T-cell (primary cell): ENCODE measurements at places on chromosomes 12 and 14. TPM values are rescaled to one million over a fixed set of nuclear protein-coding genes. Genes with fewer than 3 reads are reported as not detected.
A peak's percentile ranks its signal among the peaks of the same experiment; 100 is the strongest.

Gene LRIG3
- 0.12 TPM for total RNA-seq

- DNase-seq = no peak
- no peak overlapping the region for H3K27ac ChIP-seq
- H3K4me3 ChIP-seq = no peak overlapping the region
- H3K27me3 ChIP-seq = no peaks in the 10 kb centered on the region
Observed at GRCh38 chr14:76531821-76532318, 155.9 kb downstream of the ESRRB start.

Gene KRT71
- not detected for total RNA-seq

GRCh38 chr12:57808351-57808750 lies 10.2 kb downstream of the AVIL start:
- H3K4me1 ChIP-seq = no peaks in the 10 kb centered on the region
- H3K27me3 ChIP-seq = no peaks in the 10 kb centered on the region
- H3K4me3 ChIP-seq = no peak overlapping the region

GRCh38 chr14:77276295-77276935 lies 5.4 kb upstream of the NGB start:
- H3K4me1 ChIP-seq = no peaks in the 10 kb centered on the region
- no peak overlapping the region for H3K27ac ChIP-seq
- no peak for DNase-seq
- H3K36me3 ChIP-seq = peaks cover 2% of the 10 kb centered on the region
- no peak overlapping the region for H3K4me3 ChIP-seq

Gene FOXN4
- total RNA-seq = not detected

GRCh38 chr12:132284071-132284826 lies 45.1 kb downstream of the GALNT9 start:
- no peaks in the 10 kb centered on the region for H3K36me3 ChIP-seq
- no peak overlapping the region for H3K27ac ChIP-seq
- peaks cover 12% of the 10 kb centered on the region for H3K4me1 ChIP-seq

- peaks cover 14% of the 10 kb centered on the region for H3K27me3 ChIP-seq
- H3K27ac ChIP-seq = no peak overlapping the region
- peaks cover 6% of the 10 kb centered on the region for H3K4me1 ChIP-seq
- H3K4me3 ChIP-seq = peak overlapping the region; percentile 59
- peak; percentile 22 for DNase-seq
Observed at GRCh38 chr12:7439579-7440505, 4.1 kb downstream of the CD163L1 start.

DNA sequence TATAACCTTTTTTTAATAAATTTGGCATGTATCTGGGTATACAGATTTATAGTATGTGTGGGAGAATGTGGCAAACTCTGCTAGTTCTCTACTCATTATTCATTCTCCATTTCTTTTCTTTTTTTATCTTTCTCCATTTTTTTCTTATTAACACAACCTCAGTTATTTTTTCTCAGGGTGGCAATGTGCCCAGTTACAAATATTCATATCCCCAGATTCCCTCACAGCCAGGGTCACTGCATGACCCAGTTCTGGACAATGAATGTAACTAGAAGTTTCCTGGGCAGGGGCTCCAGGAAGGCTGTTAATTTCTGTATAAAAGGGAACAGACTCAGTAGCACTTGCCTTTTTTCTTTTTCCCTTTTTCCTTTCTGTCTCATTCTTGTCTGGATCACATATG lies 95.6 kb downstream of the VCPKMT start:
- H3K4me1 ChIP-seq = peaks cover 2% of the 10 kb centered on the region
- no peak overlapping the region for H3K27ac ChIP-seq
- H3K36me3 ChIP-seq = no peaks in the 10 kb centered on the region
- DNase-seq = no peak

Gene LALBA
- not detected for total RNA-seq
